ENCODE measurements at places on chromosomes 2 and 18.
A peak's percentile ranks its signal among the peaks of the same experiment; 100 is the strongest.

- DNase-seq, result no peak
Observed at GRCh38 chr18:36547544-36547943, 250.0 kb downstream of the FHOD3 start.

DNA sequence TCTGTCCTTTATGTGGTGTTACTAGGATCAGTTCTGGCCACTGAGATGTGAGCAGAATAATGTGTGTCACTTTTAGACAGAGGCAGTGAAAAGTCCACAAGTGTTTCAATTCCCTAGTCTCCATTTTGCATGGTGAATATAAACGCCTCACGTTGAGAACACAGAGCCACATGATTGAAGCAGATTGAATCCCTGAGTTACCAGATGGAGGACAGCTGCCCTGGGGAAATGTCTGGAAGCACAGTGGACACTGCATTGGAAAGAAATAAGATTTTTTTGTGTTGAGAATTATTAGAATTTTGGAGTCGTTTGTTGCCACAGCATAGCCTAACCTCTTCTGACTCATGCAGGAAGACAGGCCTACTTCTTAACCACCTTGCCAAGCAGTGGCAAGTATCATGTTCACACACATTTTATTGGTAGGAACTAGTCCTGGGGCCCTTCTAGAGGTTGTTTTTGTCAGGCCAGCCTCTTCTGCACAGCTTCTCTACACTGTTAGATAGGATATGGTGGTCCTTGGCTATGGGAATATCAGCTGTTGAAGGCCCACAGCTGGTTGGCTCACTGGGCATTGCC lies 188.6 kb downstream of the TMEM182 start:
- DNase-seq, result no peak

- DNase-seq, result peak; percentile 22
Observed at GRCh38 chr18:5424903-5425664, 118.7 kb downstream of the EPB41L3 start.

DNA sequence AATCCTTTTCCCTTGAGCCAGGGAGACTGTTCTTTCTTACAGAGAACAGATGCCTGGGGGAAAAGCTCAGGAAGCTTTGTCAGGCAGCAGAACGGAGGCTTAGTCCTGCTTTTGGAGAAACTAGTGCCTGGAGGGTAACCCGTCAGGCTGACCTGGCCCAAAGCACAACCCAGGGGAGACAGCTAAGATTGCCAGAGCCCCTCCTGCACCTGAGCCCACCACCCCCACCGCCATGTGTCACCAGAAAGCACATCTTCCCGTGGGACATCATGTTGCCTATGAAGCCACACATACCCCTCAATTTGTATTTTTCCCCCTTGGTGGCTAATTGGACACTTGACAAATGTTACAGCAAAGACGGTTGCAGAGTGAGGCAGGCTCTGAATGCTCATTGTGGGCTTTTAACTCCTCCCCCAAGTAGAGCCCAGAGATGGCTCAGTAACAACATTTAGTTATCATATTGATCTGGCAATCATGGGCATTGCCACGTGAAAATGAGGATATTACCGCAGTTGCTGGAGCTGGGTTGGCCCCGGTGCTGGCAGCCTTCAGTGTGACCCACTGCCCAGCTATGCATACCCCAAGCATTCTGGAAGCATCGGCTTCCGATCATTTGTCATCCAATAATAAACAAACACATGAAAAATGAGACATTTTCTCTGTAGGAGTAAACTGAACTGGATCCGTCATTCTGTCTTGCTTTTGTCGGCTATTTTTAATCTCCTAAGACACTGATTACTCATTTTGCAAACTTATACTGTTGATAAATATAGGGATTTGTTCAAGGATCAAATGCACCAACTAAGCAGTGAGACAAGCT lies 229.5 kb downstream of the ATAD2B start:
- DNase-seq, result no peak

DNA sequence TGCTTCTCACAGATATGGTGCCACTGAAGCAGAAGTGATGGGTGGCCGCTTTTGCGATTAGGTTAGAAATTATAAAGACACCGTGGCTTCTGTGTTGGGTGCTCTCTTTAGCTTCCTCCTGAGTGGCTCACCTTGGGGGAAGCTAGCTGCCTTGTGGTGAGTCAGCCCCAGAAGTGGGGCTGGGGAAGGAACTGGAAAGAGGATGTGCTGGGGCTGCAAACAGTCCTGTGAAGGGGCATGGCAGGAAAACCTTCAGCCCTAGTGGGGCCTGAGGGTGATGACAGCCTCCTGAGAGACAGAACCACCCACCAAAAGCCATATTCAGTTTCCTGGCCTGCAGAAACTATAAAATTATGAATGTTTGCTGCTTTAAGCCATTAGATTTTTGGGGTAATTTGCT lies 8.9 kb upstream of the ASB18 start:
- no peak for DNase-seq

- DNase-seq, result no peak
Observed at GRCh38 chr2:239626961-239627592, 226.3 kb upstream of the HDAC4 start.

DNA sequence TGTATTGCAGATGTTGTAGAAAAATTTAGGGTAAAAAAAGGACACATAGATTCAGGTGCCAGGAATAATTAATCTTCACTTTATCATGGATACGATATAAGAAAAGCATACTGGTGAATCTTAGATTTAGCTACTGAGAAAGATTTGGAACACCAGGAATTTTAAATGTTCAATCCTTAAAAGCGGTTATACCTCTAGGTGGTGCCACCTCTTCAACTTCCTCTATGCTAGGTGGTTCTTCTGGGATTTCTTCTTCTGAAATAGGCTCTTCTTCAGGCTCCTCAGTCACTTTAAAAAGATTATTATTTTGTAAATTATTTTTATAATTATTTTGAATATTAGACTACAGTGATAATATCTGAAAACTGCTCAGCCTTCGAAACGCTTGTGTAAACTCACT lies 133.1 kb downstream of the TTN start:
- DNase-seq, result no peak

DNA sequence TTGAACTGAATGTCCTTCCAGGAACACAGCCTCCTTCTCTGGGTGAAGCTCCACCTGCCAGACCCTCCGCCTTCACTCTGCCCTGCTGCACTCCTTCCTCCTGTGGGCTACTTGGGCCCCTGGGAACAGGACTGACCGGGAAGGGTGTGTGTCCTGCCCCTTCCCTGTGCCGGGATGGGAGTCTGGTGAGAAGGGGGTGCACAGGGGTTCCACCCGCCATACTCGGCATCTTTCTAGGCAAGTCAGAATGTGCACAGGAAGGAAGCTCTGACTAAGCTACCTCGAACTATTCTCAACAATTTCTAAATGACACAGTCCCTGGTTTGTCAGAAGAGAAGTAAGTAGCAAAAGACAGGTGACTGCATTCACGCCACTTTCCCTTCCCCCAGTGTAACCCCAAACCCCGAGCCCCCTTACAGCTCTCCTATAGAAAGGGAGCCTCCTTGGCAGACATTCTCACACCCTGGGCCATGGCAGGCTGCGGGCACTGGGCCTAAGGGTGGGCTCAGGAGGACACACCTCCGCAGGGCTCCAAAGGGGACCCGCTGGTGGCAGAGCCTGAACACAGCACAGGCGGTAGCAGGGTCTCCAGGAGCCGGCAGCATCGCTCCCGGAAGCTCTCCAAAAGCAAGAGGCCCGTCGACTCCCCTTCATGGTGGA lies 184.1 kb downstream of the HDAC4 start:
- no peak for DNase-seq

DNA sequence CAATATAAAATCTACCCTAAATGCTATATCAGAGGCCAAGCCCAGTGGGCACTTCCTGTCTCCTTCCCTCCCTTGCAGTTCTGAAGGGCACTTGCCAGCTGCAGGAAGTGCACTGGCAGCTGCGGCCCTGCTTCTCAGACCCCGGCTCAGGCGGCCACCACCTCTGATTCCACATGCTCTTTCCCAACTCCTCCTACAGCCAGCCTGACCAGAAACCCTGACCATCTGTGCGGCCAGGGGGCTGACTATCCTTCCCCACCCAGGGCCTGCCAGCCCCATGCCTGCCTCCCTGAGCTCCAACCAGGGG lies 88.6 kb downstream of the ZBTB7C start:
- no peak for DNase-seq

DNA sequence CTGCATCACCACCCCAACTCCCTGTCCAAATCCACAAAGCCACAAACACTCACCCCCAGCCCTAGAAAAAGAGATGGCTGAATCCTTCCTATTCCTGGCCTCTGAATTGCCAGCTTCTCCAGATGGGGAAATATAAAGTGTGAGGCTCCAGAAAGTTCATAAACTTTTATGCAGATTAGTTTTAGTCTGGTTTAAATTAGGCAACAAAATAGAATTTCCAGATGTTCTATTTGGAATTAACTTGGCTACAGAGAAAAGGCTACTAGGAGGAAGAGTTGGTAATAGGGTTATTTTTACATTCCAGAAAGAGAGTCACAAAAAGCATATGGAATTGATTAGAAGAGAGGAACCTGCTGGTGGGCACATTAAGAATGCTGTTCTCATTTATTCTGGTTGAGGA lies 56.0 kb downstream of the EN1 start:
- DNase-seq, result no peak

DNA sequence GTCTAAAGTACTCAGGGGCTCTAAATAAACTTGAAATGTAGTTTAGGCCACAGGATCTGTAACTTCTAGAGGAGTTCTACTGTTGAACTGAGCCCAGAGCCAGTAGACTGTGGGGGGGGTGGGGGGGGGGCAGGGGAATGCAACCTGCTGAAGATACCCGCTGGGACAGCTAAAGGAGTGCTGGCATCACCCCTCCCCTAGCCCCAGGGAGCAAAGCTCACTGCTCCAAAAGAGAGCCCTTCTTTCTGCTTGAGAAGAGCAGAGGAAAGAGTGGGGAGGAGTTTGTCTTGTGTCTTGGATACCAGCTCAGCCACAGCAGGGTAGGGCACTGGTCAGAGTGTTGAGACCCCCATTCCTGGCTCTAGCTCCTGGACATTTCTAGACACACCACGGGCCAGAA lies 414.0 kb upstream of the KLHL29 start:
- no peak for DNase-seq

DNA sequence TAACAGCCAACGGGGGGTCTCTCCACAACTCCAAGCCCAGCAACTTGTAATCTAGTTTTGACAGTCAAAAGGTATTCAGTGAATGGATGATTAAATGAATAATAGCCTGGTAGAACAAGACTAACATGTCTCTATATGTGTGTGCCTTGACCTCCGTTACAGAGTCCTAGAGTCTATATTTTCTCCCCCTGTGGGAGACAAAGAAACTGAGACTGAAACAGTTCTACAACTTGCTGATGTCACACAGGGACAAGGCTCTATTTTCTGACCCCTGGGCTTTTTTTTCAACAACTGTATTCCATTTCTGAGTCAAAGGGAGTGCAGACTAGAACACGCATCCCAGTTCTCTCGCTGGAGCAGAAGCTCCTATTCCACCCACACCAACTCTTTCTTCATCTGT lies 223.6 kb upstream of the AGAP1 start:
- no peak for DNase-seq

GRCh38 chr18:59459369-59460071 lies 100.5 kb upstream of the LMAN1 start:
- DNase-seq, result peak; percentile 34

GRCh38 chr2:112887964-112888749 lies 22.8 kb upstream of the IL37 start:
- DNase-seq, result no peak

DNA sequence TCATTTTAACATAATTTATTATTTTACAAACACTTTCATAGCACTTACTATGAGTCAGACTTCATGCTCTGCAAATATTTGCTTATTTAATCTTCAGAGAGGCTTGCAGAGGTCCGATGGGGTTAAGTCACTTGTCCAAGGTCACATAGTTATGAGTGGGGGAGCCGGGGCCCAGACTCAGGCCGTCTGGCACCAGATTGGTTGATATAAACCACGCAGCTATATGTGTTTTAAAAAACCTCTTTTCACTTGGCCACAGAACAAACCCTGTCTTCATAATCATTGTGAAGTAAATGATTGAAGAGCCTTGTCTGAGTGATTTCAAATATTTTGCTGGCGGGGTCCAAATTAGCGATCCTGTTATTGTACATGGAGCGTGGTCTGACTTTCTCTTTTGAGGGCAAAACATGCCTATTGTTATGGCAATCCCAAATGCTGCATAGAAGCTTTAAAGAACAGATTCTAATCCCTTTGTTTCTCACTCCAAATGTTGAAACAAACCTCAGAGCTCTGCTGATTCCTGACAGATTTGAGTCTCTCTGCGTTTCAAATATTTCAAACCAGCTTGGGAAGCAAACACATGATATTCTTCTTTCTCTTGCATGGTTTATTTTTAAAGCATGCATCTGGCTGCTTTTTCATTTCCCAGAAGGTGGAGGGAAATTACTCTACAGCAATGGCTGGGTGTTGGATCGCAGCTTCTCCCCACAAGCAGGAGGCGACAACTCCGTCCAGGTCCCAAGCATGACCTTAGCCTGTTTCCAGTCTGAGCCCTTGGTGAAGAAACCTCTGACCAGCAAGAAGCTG lies 142.4 kb downstream of the DDX1 start:
- peak; percentile 78 for DNase-seq

GRCh38 chr18:43382641-43383403 lies 105.5 kb upstream of the SYT4 start:
- DNase-seq, result peak; percentile 38

- DNase-seq, result no peak
Observed at GRCh38 chr2:200470230-200470629, 39.6 kb downstream of the KCTD18 start.

- DNase-seq, result no peak
Observed at GRCh38 chr2:103138123-103138901, 376.5 kb downstream of the TMEM182 start.

DNA sequence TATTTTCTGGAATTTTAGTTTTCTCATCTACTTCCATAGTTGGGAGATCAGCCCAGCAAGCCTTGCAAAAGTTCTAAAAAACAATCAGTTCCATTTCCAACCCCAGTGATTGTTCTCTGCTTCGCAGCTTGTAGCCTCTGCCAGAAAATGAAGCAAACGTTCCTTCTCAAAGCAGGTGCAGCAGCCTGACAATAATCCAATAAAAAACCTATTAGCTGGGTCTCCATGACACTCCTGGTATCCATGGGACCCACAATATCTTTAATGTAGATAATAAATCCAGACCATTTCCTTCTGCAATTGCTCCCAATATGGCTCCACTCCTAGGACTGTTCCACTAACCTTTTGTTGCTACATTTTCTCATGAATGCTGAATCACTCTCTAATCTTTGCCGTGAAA lies 140.8 kb upstream of the SETBP1 start:
- DNase-seq, result no peak

DNA sequence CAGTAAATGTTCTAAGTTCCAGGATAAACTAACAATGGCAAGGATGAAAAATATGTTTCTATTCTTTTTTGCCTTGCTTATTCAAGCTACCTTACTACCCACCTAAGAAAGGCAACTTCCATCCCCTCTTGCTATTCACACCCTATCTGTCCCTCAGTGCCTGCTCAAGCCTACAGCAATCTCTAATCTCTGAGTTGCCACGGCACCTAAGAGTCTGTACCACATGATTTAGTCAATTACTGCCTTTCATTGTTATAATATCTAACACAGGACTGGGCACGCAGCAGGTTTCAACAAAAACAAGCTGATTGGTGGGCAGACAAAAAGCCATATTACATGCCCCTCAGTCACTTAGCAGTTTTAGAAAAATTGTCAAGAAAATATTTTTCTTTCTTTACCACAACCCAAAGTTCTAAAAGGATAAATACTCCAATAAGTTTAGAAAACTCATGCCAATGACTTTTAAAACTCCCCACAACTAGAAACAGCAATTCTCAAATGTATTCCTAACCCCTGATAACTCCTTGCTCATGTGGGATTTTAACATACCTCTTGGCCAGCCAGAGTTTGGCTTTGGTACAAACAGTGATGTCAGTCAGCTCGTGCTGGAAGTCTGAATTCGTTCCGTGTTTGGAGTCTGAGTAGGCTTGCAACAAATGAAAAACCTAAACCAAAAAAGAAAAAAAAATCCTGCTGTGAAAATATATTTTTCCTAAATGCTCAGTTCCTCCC lies 117.3 kb upstream of the ZFP36L2 start:
- no peak for DNase-seq

All from NCI-H1694 treated with DMSO at 0.1 percent for 48 hours (cell line).